ENCODE measurements at places on chromosomes 12 and 14.

DNA sequence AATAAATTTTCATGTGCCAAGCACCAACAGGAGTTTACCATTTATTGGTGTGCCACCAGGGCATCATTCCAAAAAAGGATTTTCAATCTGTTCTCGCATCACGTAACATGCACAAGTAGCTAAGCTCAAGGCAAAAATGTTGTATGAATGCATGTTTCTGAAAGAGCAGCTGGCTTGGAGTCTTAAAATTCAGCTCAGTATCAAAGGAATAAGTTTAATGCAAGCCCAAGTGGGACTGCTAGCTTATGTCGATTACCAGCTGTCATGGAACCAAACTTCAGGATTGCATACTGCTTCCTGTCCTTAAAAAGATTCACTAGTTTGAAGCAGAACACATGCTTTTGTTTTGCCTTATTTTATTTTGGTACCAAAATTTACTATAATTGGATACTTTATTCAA, 437.0 kb downstream of the FSCB start:
- DNase-seq: no peak

DNA sequence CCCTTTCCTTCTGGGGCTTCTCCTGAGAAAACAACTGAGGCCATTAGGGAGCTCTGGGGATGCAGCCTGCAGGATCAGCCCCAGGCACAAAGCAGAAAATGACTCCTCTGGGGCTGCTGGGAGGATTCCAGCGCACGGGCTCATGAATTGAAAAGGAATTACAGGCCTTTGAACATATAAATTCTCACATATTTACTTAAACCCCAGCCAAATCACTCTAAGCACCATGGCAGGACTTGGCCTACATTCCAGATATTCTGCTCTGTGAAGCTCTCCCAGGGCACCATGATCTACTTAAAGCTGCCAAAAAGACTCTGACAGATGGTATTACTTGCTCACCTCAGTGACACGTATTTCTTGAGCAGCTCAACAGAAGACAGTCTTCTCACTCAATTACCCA, 87.2 kb downstream of the ZFC3H1 start:
- no peak for DNase-seq

GRCh38 chr12:21526721-21527345, 737 bp downstream of the SPX start:
- no peak for DNase-seq

GRCh38 chr14:24839617-24840203, 205.7 kb upstream of the GZMB start:
- DNase-seq: no peak
